ENCODE measurements at places on chromosomes 1 and 21.

DNA sequence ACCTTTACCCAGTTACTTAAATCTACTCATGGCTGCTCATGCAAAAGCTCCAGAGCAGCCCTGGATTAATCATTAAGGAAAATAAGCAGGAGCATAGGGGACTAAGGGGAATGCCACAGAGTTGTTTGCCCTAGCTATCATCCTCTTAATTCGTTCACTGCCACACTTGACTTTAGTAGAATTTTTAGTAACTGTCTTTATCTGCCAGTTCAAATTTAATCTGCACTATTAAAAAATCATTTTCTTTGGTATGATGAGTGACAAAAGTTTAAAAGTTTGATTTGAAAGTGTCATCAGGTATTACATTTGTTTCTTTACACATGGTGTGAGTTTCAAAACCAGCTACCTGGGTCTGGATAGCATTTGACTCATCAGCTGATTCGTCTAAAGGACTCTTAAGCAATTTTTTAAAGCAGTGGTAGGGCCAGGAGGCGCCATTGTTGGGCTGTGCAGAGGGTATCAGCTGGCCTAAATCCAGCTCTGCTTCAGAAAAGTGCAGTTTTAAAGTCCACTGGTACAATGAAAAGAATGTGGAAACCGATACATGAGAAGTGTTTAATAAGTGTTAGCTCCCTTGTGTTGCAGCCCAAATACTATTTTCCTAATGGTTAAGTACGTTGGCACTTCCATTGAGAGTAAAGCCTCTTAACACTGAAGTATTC, 69.9 kb upstream of the DR1 start:
- no peak for DNase-seq

DNA sequence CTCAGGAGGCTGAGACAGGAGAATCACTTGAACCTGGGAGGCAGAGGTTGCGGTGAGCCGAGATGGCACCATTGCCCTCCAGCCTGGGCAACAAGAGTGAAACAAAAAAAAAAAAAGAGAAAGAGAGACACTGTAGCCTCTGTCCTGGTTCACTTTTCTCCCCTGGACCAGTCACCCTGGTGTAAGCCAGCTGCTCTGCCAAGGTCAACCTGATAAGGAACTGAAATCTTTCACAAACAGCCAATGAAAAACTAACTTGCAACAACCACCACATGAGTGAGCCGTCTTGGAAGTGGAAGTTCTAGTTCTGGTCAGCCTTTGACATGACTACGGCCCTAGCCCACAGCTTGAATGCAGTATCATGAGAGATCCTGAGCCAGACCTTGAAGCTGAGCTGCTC, 36.8 kb upstream of the CXADR start:
- DNase-seq, result no peak

DNA sequence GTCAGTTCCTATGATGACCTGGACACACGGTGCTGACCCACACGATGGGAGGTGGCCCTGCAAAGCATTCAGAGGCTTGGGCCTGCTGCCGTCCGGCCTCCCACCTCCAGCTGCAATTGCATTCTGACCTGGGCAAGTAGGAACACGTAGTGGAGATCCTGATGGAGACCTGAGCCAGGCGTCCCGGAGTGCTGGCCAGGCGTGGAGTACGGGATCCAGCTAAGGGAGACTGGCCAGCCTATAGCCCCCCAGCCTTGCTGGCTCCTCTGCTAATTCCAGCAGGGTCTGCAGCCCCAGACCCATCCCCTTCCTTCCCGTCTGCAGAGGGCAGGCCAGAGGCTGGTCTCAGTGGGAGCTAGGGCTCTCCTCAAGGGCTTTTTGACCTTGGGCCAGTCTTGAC, 11.2 kb downstream of the CD46 start:
- no peak for DNase-seq

DNA sequence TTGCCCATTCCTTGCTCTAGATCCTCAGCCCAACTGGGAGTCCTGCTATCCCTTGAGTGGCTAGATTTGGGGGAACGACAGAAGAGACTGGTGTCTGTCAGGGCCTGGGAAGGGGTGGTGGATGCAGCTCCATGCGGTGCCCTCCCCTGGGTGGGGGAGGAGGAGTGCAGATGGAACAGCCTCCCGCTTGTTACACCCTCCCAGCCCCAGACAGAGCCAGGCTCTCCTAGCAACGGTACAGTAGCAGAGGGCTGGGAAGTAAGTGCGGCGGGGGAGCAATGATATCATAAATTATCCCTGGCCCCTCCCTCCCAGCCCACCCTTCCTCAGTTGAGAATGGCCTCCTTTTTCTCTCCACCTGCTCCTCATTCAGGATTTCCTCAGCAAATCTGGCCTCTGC, 37.2 kb downstream of the RHBG start:
- no peak for DNase-seq
